ENCODE measurements at places on chromosomes 5 and 9.

DNA sequence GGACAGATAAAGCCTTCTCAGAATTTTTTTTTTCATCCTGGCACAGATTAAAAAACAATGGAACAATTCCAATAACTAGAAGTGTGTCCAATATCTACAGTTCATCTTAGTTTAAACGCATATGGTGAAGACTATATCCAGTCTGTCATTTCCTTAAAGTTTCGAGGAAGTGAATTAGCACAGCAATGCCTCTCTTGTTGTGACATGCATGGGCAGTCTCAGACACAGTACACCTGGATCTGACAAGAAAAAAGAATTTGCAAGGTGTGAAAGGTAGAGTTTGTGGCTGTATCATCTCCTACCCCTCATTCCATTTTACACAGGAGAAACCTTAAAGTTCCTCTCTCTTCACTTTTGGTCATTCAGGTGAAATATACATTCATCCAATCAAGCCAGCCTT is 100.6 kb upstream of the ADAMTS19 start:
- DNase-seq = no peak

DNA sequence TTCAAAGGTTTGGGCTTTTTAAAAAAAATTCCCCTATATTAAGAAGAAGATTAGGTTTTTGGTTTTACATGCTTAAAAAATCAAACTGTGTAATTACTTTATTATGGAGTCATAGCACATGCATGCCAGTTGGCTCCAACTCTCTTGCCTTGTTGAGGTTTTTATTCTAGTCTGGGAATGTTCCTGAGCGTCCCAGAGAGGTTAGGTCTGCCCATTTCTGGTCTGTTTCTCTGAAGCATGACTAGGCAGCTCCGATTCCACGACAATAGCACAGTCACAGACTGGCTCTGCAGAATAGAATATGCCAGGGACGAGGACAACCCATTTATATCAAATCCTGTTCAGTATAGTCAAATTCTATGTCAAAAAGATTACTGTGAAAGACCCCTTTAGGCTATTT is 217.0 kb downstream of the PCSK5 start:
- no peak for DNase-seq

GRCh38 chr5:132309679-132310078 is 15.5 kb downstream of the SLC22A4 start:
- DNase-seq = no peak

GRCh38 chr5:132233811-132234683 is 6.4 kb upstream of the P4HA2 start:
- DNase-seq = no peak

DNA sequence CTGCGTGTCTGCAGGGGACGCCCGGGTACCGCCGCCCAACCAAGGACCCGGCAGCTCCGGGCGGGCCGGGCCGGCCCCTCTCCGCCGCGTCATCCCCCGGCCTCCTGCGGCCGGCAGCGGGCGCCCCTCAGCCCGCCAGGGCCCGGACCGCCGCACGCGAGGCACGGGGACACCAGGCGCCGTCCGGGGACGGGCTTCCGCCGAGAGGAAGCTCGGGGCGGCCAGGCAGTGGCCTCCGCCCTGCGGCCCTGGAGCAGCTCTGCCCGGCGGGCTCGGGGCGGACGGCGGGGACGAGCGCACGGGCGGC is 373 bp downstream of the FBXW5 start:
- no peak for DNase-seq

- no peak for DNase-seq
Measured at GRCh38 chr5:45604092-45604491, 92.1 kb downstream of the HCN1 start.

GRCh38 chr5:56608217-56608925 is 207.0 kb upstream of the MAP3K1 start:
- DNase-seq = no peak

DNA sequence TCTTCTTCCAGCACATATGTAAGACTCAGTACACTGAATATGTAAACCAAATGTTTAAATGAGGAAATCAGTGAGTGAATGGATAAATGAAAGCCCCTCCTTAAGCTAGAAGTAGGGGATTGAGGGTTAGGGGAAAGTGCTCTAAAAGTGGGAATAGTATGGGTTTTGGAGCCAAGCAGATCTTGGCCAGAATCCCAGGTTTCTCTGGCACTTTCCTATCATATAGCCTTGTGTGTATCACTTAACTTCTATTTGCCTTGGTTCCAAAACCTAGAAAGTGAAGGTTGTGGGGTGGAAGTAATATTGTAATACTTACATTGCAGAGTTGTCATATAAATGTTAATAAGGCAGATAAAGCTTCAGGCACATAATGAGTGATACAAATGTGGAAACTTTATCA is 45.0 kb upstream of the SV2C start:
- DNase-seq = no peak

DNA sequence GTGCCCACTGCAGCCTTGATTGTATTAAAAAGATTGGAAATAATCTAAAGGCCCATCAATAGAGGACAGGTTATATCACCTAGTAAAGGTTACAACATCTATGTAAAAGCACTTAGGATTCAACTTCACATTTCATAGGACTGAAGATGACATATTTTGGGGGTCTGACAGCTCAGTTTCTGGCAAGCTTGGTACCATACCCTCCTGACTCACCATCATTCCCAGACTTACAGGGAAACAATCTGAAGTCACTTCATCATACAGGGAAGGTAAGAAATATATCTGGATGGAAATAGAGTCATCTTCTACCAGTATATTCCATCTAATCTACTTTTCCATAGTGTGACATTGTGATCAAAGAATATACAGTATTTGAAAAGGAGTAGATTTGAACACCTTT is 28.8 kb upstream of the DAB2 start:
- no peak for DNase-seq

- no peak for DNase-seq
Measured at GRCh38 chr5:75660678-75661465, 49.6 kb downstream of the ANKDD1B start.

DNA sequence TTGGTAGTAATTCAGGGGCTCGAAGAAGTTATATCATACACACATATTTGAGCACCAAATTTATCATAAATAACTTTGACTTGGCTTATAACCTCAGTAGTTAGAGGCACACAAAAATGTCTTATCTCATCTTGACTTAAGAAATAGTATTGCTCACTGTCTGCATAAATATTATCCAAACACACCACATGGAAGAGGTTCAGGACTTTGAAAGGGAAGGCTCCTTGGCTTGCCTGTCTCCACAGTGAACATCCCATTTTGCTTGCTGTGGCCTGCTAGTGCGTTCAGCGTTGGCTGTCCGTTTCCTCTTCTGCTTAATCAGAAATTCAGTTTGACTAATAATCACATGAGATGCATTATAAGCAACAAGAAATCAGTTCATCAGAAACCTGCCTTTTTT is 13.9 kb downstream of the GRXCR2 start:
- no peak for DNase-seq

GRCh38 chr5:93675460-93676450 is 65.6 kb downstream of the POU5F2 start:
- no peak for DNase-seq

All from brain pericyte (primary cell).